ENCODE measurements at places on chromosomes 7 and 10.

DNA sequence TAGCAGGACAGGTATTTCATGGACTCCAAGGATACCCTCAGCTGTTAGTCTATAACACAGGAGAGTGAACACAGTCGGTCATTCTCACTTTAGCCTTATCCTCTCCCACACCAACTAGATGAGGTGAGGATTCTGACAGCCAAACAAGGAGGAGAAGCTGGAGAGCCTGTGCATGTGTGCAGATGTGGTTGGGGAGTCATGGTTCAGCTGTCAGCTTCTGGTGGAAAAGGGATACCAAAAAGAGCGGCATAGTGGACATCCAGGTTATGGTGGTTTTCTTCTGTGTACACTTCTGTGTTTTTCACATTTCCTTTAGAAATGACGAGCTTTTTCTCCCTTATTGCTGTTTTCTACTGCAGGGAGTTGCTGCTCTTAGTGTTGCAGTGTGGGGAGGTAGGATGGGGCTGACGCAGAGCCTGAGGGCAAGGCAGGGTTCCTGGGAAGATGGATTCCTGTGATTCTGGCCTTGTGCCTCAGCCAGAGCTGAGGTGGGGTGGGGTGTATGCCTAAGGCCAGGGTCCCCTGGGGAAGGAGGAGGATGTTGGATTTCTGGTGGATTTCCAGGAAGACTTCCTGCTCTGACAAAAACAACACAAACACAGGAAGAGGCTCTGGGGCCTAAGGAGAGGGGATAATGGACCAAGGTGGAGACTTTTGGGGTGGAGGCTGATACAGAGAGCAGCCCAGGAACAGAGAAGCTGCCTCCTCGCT, 26.6 kb downstream of the PLAU start:
- DNase-seq: no peak

DNA sequence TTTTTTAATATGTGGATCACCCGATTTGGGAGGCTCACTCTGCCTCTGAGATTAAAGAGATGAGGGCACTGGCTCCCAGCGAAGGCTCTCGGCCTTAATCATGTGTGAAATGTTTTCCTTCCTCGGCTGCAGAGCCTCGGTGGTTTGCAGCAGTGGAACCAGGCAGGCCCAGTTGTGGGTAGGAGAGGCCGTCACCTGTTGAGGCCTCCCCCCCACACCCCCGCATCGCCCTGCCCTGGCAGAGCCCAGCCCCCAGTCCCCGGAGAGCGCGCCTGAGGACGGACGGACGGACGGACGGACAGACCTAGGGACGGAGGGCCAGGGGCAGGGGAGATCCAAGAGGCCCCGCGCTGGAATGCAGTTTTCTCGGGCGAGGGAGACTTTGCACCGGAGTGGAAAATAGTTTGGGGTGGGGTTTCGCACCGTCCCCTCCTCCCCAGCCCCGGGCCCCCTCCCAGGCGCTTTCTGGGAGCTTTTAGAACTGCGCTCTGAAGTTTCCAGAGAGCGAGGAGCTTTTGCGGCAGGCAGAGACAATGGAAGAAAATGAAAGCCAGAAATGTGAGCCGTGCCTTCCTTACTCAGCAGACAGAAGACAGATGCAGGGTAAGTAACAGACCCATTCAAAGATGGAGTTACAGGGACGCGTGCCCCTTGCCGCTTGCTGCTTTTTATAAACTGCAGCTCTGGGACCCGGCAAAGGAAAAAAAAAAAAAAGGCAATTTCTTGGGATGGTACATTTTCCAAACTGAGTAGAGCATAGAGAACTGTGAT, at the start of gene KIAA1217:
Gene KIAA1217 (plus strand): TSS at position 478 of the 771 bp plus-strand sequence. CDS start 56 bp downstream, at position 534.
- DNase-seq: no peak

- no peak for DNase-seq
Observed at GRCh38 chr10:46236941-46237681, 49.7 kb upstream of the ANTXRL start.

DNA sequence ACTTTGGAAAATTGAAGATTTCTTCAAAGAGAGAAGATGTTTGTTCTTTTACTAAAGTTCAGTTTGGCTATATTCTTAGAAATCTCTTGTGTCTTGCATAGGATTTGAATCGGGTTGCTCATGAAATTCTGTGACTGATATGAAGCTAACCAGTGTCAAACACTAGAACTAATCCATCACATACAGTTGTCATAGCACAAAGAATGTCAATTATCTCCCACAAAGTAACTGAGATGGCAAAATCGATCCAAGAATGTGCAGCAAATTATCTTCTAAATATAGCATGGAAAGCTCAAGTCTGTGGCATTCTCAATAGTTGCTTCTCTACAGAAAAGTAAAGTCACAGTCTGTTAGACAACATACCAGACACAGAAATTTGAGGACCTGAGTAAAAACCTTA, 768.1 kb upstream of the LRRN3 start:
- no peak for DNase-seq

DNA sequence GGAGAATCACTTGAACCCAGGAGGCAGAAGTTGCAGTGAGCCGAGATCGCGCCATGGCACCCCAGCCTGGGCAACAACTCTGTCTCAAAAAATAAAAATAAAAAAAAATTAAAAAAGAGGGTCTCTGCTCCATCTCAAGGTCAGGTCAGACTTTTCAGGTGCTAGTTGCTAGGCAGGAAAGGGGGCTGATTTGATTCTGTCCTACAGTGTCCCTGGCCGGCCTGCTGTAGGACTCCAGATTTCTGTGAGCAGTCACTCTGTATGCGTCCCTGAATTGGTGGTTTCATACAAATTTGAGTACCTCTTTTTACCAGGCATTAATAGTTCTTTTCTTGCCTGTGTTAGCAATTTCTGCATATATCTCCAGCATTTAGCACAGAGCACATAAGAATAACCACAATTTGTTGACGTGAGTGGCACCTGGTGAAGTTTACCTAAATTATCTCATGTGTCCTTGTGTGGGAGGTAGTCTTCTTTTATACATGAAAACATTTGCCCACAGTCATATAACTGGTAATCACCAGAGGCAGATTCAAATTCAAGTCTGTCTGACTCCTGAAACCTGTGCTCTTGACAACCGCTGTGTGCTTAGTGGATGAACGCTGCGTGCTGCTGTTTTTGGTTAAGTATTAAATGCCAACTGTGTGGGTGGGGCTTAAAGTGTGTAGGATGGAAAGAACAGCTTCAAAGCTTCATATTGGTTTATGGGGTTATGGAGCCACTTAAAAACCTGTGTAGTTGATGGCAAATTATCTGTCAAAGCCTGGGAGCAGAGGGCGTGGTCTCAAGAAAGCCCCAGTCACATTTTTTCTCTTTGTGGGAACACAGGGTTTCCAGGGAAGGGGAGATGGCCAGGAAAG, 3.2 kb upstream of the ZNF775 start:
- no peak for DNase-seq

GRCh38 chr7:135662123-135662372, 266 bp upstream of the STMP1 start:
- no peak for DNase-seq

DNA sequence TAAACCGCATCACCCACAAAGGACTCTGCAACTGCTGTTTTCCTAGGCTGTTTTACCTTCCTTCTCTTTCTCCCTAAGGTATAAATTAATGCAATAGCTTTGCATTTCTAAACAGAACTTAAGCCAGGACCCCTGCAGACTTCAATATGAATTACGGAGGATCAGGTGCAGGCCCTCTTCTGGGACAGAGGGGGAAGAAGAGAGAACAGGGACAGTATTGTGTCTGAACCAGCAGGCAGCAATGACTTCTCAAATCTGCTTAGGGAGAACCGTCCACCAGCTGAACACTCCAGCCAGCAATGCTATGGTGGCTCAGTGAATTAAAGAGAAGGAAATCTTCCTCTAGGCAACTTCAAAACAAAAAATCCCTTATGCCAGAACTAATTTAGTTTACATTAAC, 35.7 kb downstream of the POLR3A start:
- DNase-seq: no peak

GRCh38 chr10:683448-684071, 5.9 kb downstream of the DIP2C start:
- no peak for DNase-seq

DNA sequence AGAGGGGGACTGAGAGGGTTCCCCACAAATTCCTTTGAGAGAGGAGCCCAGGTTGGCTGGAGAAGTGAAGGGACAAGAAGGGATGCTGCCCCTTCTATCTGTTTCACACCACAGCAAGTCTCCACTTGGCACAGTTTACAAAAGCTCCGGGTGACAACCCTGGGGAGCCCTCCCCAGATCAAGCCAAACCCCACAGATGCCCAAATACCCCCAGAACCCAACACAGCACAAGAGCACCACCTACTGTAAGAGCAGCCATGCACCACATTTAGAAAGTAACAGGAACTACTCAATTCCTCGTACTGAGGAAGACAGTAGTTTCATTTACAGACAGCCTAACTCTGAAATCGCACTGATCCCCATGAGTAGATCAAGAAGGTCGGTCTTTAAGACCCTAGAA, 67.8 kb upstream of the ATP6V0A4 start:
- no peak for DNase-seq

DNA sequence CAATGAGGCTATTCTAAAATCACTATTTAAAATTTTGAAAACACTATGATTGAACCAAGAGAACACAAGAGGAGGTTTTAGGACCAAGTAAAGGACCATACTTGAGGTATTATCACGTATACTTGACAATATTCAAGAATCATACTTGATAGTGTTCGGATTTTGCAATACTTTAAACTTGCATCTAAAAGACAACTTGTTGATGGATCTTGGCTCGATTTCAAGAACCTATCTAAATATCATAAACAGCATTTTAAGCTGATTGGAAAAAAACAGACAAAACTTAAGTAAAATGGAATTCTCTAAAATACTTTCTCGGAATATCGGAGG, 1.3 kb downstream of the NAMPT start:
- DNase-seq: no peak
